NCI-H1436 treated with DMSO at 0.1 percent for 48 hours (cell line): ENCODE measurements at places on chromosomes 4 and X.

DNA sequence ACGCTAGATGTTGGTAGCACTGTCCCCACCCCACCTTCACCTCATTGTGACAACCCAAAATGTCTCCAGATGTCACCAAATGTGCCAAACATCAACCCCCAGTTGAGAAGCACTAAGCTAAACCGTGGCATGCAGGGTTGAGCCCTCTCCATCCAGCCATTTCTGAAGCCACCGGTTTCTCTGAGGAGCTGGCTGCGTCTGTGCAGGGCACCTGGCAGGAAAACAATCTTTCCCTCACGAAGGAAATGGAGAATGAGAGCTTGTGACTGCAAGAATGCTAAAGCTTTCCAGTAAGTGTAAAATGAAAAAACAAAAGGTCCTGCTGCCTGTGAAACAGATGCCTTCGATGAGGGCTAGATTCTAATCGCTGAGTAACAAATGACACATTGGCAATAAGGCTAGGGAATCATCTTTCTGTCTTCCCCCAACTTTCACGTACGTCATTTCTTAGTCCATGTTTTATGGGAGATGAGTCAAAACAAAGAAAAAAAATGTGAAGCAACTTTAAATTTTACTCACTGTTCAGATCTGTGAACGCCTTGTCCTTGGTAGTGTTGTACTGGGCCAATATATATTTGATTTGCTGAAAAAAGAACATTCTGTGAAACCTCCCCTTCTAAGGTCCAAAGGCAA is 59.9 kb downstream of the PROM1 start:
- no peak for DNase-seq

DNA sequence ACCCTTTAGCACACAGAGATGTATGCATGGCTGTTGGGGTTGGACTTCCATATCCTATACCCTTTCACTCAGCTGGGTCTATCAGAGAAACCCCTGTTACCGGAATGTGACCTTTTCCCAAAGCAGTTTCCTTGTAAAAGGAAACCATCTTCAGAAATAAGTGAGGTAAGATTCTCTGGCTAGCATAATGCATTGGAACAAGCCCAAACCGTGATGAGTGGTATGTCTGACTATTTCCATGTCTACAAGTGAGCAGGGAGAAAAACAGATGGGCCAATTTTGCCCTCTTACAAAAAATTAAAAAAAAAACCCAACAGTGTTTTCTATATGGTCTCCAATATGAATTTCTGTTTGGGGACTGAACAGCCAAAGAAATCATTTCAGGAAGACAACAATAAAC is 283.9 kb downstream of the SMARCA1 start:
- DNase-seq, result no peak

- no peak for DNase-seq
These were observed 50.6 kb upstream of the EDA start for GRCh38 chrX:69565247-69565815.

- DNase-seq, result no peak
These were observed 67.4 kb downstream of the SOWAHB start for GRCh38 chr4:76830612-76830963.

DNA sequence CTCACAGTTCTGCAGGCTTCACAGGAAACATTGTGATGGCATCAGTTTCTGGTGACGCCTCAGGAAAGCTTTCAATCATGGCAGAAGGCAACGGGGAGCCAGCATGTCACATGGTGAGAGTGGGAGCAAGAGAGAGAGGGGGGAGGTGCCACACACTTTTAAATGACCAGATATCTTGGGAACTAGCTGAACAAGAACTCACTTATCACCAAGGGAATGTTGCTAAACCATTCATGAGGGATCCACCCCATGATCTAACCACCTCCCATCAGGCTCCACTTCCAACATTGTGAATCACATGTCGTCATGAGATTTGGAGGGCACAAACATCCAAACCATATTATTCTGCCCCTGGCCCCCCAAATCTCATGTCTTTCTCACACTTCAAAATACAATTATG is 43.3 kb upstream of the GPR173 start:
- DNase-seq, result no peak

- DNase-seq, result no peak
These were observed 46.1 kb downstream of the KLF3 start for GRCh38 chr4:38710053-38710452.

DNA sequence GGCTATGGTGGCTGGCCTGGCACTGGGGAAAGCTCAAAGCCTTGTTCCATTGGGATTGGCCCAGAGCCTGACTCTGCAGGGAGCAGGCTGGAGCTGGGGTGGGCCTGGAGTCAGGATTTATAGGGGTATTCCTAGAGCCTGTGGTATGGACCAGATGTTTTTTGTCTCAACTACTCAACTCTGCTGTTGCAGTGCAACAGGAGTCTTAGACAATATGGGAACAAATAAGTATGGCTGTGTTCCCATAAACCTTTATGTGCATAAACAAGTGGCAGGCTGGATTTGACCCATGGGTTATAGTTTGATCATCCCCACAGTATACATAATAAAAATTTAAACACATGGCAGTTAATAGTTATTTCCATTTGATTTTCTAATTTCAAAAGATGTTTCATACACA is 557.9 kb upstream of the ARX start:
- DNase-seq, result no peak

DNA sequence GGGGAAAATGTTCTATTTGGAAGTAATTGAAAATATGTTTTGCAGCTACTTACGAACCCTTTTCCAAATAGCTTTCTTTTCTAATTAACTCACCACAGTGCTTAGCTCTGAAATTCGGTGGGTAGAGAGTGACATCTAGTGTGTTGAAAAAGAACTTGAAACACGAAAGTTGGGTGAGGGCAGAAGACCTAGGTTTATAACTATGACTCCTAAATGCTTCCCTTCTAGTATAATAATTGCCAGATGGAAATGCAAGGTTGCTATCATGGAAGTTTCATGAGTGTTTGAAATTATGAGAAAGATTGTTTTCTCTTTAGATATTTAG is 77.3 kb upstream of the NOCT start:
- DNase-seq, result no peak

DNA sequence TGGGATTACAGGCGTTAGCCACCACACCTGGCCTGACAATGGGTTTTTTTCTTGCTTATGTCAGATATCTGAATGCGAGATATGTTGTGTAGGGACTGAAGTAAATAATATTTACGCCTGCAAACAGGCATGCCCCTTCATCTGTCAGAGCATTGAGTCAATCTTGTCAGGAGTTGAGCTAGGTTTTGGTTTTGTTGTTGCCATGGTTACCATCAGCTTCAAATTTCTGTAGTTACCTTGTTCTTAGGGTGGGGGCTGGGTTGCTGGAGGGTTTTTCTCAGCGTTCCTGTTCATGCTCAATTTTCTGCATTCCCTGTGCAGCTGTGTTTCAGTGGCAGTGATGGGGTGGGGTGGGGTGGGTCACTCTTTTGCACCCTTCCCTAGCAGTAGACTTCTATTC is 14.5 kb downstream of the MRPL1 start:
- DNase-seq, result no peak

DNA sequence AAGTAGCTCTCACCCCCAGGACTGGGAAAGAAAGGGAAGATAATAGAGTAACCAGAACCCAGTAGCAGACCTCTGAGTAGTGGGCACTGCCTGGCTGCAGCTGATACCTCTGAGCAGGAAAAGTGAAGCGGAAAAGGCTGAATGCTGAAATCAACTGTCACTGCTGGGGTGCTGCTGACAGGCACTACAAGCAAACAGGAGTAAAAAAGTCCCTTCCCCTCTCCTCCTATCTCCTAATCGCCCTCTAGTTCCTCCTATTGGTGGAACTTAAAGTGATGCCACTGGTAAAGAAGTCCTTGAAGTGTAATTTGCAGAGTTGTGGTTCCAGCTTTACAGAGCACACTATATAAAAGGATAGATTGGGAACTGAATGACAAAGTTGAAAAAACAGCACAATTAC is 32.8 kb upstream of the GLRB start:
- no peak for DNase-seq

- DNase-seq, result no peak
These were observed 595.0 kb upstream of the BOD1L1 start for GRCh38 chr4:14222377-14223029.

- DNase-seq, result no peak
These were observed 32.9 kb downstream of the KIF4A start for GRCh38 chrX:70322784-70323183.

DNA sequence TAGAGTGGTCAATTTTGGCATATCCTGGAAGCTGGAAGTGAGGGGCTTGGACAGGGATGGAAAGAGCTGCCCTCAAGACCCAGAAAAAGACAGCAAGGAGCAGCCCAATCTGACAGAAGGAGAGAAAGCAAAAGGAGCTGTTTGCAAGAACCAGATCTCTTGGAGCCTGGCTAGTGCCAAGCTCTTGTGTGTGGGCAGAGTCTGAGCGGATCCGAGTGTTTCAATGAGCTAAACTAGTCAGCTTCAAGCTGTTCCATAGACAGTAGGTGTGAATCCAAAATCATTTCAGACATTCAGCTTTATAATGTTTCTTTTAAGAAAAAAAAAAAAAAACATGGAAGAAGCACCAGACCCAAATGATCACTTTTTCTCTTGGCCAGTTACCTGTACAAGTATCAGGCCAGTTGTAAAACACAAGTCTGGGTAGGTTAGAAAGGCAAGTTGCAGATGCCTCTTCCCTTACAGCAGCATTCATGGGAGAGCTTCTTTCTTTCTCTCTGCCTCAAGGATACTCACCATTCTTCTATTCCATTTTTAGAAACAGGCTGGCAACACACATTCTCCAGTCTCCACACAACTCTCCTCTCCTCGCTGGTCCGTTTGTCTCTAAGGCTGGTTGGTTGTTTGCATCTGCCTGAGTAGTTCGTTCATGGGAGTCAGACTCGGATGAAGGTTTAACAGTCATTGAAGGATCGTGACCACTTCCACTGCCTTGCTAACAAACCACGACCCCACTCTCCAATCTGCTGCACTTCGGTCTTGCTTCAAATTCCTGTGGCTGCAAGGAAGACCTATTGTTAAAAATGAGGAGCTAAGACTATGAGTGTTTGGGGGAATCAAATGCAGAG is 105.2 kb upstream of the GATB start:
- DNase-seq, result no peak

GRCh38 chrX:126552313-126553022 is at the start of gene DCAF12L1:
Gene DCAF12L1, minus strand, starts transcription at chrX:126552814. Its CDS starts 206 bp downstream, at chrX:126552608.
- no peak for DNase-seq

DNA sequence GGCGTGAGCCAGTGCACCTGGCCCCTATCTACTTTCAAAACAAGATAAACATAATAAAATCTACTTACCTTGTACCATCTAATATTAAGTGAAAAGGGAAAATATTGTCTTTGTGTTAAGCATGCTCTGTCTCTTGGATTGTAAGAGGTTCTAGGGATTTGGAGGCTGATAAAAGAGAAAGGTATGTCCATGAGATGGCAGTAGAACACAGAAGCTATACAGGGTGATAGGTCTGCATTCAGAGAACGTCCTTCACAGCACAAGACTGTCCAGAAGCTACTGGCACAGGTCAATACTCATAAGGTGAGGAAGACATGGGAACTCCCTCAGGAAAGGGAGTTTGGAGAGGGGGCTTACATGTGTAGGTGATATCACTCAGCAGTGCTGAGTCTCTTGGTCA is 135.5 kb downstream of the TMEM47 start:
- DNase-seq, result no peak

DNA sequence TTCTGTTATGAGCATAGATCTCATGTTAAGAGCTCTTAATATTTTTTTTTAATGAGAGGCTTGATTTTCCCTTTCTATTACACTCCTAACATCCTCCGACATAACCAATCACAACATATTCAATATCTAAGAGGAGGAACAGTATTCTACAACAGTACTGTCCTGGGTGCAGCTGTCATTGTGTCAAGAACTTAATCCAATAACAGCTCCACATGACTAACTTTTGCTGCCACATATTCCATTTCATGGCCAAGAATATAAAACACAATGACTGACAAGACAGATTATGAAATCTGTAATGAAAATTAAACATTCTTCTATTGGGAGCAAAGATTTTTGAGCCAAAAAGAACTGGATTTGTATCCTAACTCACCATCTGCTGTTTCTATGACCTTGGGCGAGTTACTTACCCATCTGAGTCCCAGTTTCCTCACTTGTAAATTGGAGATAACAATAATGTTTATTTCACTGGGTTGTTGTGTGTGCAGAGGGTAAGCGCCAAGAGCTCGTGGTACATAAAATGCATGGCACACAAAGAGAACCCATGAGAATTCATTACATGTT is 405.6 kb downstream of the SPRY1 start:
- DNase-seq, result no peak

DNA sequence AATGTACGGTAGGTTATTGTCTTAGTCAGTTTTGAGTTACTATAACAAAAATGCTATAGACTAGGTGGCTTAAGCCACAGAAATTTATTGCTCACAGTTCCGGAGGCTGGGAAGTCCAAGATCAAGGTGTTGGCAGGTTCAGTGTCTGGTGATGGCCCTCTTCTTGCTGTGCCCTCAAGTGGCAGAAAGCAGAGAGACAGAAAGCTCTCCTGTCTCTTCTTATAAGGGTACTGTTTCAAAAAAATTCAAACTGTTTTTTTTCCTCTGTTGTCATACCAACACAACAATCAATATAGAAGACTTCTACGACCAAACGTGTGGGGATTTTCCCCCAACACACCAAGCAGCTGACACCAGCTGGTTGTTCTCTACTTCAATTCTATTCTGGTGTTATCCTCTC is 53.4 kb downstream of the ADGRG4 start:
- DNase-seq, result no peak

- DNase-seq, result no peak
These were observed 107.5 kb downstream of the GABRG1 start for GRCh38 chr4:46016306-46016705.

DNA sequence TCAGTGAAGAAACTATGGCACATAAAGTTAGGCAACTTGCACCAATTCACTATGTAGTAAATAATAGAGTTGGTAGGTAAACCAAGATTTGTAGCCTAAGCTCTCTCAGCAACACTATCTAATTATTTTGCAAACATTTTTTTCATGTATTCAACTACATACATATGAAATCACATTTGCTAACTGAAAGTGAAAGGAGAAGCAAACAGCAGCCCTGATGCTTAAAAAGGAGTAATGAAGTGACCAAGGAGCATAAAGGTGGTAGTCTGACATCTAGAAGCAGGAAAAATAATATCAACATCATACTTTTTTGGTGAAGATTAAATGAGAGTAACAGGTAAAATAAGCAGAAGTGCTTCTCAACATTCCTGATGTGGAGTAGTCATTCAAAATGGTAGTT is 603.7 kb downstream of the GRXCR1 start:
- no peak for DNase-seq

- DNase-seq, result no peak
These were observed 2387.7 kb upstream of the TENM3 start for GRCh38 chr4:179855469-179855868.

GRCh38 chrX:50206753-50207152 is 2.2 kb downstream of the CCNB3 start:
- DNase-seq, result no peak

DNA sequence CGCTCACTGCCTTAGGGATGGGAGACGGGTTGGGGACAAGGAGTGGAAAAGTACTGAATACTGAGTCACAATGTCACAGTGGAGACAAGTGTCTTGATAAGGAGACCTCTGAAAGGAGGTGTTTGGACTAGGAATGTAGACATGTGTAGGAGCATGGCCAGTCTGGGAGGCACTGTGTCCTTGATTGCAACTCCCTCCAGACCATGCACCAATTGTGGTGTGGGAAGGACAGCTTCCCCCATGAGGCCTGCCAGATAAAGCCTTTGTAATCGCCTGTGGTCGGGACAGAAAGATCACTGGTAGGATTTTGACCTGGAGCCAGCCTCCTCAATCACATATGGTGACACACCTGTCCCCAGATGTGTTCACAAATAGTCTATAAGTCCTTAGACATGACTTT is 64.1 kb downstream of the USP38 start:
- DNase-seq, result no peak
